Fibroblast of skin of abdomen (primary cell): ENCODE measurements at places on chromosomes 4 and X.
A peak's percentile ranks its signal among the peaks of the same experiment; 100 is the strongest.

- DNase-seq = peak; percentile 85
These were observed 164.6 kb upstream of the BCOR start for GRCh38 chrX:40262157-40263013.

GRCh38 chr4:99859618-99860017 lies 34.6 kb downstream of the LAMTOR3 start:
- no peak for DNase-seq

DNA sequence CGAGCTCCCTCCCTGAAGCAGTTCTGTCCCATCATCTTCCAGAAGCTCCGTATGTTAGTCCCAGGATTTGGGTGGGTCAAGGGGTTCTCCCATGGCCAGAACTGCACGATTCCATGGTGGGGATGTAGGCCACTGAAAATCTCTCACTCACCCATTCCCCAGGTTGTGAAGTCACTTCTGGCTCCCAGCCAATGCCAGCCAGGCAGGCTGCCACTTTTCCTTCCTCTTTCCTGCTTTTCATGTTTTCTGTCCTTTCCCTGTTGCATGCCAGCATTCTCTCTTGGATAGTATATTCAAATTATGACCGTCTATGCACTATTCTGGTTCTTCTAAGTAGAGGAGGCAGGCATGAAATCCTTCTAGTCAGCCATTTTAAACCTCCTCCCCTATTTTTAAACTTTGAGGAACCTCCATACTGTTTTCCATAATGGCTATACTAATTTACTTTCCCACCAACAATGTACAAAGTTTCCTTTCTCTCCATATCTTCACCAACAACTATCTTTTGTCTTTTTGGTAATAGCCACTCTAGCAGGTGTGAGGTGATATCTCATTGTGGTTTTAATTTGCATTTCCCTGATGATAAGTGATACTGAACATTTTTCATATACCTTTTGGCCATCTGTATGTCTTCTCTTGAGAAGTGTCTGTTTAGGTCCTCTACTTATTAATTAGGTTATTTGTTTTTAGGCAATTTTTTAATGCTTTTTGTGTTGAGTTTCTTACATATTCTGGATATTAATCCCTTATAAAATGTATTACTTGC lies 182.1 kb upstream of the TET2 start:
- DNase-seq = no peak

GRCh38 chr4:180059216-180059881 lies 2183.9 kb upstream of the TENM3 start:
- DNase-seq = no peak

DNA sequence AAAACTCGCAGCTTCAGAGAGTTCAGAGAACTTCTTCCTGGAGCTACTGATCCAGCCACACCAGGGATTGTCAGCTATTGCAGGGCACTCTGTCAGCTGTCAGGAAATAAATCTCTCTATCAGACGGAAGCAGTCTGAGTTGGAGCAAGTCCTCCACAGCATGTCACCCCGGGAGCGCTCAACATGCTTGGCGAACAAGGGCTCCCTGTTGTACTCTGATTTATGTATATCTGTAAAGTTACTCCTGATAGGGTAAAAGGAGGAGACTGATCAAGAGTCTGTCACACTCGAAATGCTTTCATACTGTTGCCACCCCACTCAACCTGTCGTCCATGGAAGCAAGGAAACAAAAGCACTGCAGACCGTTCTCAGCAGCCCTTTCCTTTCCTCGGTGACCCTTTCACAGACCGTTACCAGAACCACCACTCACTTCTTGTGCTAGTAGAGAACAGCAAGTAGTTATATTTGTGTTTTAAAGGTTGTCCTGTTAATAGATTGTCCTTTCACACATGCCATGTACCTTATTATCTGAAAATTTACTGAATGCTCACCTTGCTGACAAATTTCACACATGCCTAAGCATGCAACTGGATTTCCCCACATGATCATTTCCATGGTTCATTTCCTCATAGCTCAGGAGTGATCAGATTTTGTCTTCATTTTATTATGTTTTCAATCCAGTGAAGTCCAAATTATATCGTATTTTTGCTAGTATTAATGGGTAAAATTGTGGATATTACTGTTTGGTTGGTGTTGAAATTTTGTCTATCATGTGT lies 2108.9 kb upstream of the TENM3 start:
- no peak for DNase-seq

DNA sequence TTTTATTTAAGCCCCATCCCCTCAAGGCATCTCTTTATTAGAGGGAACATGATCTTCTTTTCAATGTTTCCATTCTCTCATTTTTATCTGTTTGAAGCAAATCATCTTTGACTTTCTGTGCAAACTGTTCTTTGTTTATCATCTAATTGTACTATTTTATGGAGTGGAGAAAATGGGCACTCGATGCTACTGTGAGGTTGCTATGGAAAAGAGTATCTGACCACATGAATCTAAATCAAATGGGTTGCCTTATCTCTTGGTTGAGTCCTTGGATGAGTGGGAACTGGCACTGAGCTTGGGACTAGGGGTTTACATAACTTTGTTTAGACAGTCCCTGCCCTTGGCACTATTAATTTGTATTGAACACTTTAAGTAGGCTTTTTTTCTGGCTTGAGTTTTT lies 9.1 kb downstream of the OCRL start:
- DNase-seq = no peak

DNA sequence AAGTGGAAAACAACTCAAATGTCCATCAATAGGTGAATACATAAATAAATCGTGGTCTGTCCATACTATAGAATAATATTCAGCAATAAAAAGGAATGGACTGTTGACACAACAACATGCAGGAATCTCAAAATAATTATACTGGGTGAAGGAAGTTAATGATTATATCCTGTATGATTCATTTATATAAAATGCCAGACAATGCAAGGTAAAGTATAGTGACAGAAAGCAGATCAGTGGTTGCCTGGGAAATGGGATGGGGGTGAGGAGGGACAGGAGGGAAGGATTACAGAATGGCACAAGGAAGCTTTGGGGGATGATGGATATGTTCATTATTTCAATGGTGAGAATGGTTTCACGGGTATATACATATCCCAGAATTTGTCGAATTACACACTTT lies 12.3 kb downstream of the PYURF start:
- no peak for DNase-seq

- DNase-seq = no peak
These were observed 28.3 kb downstream of the LANCL3 start for GRCh38 chrX:37599729-37600128.

- DNase-seq = no peak
These were observed 54.4 kb upstream of the ATP6AP2 start for GRCh38 chrX:40526412-40526811.

GRCh38 chr4:172830295-172830764 lies 338.3 kb upstream of the GALNT7 start:
- DNase-seq = peak; percentile 23

GRCh38 chrX:132001127-132001526 lies 22.0 kb upstream of the STK26 start:
- no peak for DNase-seq

- no peak for DNase-seq
These were observed 260.5 kb upstream of the IGFBP7 start for GRCh38 chr4:57370691-57371090.

- no peak for DNase-seq
These were observed 348.2 kb downstream of the SPRY1 start for GRCh38 chr4:123744664-123745290.

DNA sequence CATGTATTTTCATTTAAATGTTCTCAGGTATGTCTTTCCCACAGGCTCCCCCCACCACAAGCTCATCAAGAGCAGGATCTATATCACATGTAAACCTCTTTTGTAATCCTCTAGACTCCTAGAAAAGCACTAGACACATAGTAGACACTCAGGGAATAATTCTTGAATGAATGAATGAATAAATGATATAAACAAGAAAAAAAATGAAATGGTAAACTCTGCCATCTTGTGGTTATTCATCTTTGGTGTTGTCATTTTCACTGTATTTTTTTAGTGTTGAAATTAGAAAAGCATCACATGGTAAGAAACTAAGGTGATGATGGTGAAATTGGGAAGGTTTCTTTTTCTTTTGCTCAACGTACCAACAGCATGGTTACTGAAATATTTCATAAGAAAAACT lies 34.2 kb upstream of the C1GALT1C1 start:
- no peak for DNase-seq

DNA sequence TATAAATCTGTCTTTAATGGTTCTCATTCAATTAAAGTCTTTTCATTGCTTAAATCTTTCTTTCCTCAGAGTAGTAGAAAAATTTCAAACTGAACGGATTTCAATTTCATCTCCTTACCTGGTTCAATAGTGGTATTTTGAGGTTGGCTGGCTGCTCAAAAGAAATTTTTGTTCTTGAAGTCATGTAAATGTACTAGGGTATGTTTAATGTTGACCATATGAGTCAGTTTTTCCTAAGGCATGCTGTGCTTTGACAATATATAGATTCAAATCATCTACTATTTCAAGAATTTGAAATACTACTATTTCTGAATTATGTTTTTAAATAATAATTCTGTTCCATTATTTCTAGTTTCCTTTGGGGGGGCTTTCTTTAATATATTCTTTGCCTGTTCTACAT lies 105.5 kb downstream of the PACRGL start:
- DNase-seq = no peak

- peak; percentile 39 for DNase-seq
These were observed 235.2 kb upstream of the HDX start for GRCh38 chrX:84737471-84737871.

GRCh38 chr4:7647600-7648543 lies 213.1 kb upstream of the PSAPL1 start:
- DNase-seq = peak; percentile 75

GRCh38 chr4:108171339-108172230 lies 2.9 kb upstream of the LEF1 start:
- no peak for DNase-seq

DNA sequence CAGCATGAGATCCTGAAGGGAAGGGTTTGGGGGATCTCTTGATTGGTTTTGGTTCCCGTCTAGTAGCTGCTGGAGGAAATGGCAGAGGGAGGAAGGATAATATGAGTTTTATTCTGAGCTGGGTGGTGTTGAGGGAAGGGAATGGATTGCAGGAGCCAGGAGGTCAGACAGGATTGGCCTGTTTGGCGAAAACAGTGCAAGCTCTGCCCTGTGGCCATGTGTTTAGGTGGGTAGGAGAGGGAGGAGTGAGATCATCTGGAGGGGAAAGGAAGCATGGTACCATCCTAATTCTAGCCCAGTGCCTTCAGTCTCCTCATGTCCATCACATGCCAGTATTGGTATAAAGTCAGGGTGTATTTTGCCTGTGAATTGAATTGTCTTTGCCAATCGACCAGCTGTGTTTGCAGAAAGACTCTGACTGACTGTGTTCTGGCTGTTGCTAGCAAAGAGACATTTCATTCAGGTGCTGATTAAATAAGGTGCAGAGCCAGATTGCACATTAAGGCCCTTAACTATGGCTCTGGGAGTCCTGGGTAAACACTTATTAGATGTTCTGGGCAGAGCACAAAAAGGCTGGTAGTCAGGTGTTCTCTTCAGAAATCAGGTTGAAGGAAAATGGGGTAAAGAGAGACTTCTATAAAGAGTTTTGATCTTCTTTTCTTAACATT lies 10.0 kb downstream of the TMEM164 start:
- no peak for DNase-seq

DNA sequence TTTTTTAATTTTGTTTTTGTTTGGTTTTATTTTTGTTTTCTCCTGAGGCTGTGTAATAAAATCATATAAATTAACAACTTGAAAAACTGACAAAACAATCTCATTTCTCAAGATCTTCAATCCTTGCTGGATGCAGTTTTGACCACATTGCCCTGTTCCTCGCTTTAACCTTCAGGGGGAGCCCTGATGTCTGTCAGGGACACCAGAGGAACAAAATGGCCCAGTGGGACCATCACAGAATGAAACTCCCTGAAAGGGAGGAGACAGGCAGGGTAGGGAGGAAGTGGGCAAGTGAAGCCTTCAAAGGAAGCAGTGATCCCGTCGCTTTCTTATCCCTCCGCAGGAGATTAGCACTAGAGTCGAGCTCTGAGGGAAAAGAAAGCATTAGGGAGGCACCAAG lies 274.9 kb upstream of the LDB2 start:
- DNase-seq = no peak

GRCh38 chr4:124757126-124757525 lies 44.6 kb upstream of the ANKRD50 start:
- peak; percentile 58 for DNase-seq

DNA sequence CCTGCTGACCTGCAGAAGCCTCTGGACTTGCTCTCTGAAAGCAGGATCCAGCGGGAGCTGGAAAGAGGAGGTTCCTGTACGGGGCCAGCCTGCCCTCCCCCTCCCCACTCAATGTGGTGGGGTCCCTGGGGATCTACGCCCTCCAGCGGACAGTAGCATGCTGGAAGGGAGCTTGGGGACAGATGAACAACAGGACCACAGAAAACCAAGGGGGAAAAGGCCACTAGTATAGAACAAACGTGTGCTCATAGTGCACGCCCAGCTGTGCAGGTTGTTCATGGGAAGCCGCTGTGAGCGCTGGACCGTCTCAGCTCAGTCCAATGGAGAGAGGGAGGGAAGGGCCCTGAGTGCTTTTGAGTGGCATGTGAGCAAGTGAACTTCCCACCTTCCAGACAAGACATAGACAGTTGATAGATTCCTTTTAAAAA lies 15.8 kb downstream of the HMX1 start:
- no peak for DNase-seq

DNA sequence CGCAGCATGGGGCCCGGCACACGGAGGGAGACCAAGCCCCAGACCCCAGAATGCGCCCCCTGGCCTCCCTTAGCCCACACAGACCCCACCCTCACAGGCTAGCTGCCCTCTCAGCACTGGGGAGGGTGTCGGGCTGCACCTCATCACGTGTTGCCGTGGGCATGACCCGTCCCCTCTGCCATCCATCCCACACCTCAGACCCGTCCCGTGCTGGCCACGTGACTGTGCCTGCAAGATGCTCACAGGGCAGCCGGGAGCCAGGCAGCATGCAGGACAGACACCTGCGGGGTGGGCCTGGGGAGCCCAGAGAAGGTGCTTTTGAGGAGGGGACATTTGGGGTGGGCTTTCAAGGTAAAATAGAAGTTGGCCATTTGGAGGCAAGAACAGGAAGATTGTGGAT lies 4.8 kb downstream of the MSANTD1 start:
- no peak for DNase-seq

DNA sequence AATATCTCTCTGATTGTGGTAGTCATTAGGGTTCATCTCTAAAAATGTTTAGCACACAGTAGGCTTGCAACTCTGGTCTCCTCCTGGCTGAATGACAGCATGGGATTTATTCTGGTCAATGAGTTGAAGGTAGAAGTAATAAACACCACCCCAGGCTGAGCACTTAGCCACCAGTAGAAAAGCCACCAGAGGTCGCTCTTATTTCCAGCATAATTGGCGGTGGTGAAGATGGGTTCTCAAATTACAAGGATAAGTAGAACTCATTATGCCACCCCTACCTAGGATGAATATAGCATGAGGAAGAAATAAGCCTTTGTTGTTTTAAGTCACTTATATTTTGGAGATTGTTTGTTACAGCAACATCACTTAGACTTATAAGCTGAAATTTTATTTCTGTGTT lies 302.7 kb downstream of the GPM6A start:
- DNase-seq = no peak

GRCh38 chr4:172843192-172843591 lies 325.4 kb upstream of the GALNT7 start:
- no peak for DNase-seq

DNA sequence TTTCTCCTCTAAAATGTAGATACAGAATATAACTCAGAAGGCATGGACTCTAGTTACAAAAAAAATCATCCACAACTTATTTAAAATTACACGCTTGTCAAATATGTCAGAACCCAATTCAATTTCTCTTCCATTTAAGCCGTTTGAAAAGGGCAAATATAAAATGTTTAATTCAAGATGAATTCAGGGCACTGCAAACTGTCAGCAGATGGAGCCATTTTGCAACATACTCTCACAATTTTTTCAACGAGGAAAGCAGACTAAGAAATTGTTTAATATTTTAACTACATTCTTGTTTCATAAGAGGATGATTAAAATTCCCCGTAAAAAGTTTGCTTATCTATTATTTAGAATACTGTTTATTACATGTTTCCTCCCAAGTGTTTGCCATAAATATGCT lies 321.3 kb upstream of the CPXCR1 start:
- DNase-seq = no peak
